ENCODE measurements at places on chromosomes 7 and 10.

- no peak for DNase-seq
Measured at GRCh38 chr10:48667960-48668590, 16.6 kb upstream of the WDFY4 start.

- no peak for DNase-seq
Measured at GRCh38 chr10:90642136-90642535, 215.7 kb downstream of the HTR7 start.

GRCh38 chr10:71526653-71527052 is 129.9 kb downstream of the CDH23 start:
- no peak for DNase-seq

GRCh38 chr7:4115442-4115841 is 566.7 kb upstream of the FOXK1 start:
- DNase-seq: no peak

- DNase-seq: no peak
Measured at GRCh38 chr7:96708872-96709271, 774 bp downstream of the SEM1 start.

DNA sequence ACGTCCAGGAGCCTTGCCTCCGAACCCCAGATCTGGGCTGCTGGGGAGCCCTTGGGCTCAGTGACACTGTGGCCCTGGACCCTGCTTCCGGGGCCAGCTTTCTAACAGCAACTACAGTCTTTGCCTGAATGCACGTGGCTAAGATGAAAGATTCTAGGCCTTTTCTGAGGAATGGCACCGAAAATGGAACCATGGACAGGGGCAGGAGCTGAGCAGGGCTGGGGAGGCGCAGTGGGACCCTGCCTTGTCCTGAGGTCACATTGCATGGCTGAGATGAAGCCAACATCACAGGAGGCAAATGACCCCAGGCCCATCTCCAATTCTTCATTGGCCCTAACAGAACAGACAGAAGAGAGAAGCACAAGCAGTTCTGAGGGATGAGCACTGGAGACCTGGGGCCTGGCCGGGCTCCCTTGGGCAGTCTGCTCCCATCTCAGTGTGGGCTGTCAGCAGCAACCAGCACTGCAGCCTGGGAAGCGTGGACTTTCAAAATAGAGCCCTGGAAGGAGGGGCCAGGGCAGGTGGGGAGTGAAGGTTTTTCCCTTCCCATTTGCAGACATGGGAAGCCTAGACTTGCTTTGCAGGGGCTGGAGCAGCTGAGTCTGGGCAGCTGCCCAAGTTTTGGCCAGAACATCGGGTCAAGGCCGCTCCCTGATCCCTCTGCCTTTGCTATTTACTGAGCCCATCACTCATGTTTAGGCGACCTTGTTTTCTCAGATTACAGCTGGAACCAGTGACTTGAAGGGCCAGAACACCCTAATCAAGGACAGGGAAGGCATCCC is 114.4 kb upstream of the TCERG1L start:
- no peak for DNase-seq

GRCh38 chr10:97805096-97805884 is 33.5 kb upstream of the SFRP5 start:
- DNase-seq: no peak

DNA sequence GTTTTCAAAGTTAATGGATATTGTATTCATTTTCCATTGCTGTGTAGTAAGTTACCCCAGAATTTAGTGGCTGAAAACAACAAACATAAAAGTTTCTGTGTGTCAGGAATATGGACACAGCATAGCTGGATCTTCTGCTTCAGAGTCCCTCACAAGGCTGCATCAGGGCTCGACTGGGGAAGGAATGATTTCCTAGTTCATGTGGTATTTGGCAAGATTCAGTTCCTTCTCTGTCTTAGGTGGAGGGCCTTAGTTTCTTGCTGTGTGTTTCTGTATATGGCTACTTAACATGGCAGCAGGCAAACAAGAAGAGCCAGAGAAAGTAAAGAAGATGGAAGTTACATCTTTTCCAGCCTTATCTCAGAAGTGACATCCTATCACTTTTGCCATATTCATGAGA is 51.1 kb downstream of the TPST1 start:
- no peak for DNase-seq

GRCh38 chr7:45662540-45663166 is 88.5 kb downstream of the ADCY1 start:
- DNase-seq: no peak

DNA sequence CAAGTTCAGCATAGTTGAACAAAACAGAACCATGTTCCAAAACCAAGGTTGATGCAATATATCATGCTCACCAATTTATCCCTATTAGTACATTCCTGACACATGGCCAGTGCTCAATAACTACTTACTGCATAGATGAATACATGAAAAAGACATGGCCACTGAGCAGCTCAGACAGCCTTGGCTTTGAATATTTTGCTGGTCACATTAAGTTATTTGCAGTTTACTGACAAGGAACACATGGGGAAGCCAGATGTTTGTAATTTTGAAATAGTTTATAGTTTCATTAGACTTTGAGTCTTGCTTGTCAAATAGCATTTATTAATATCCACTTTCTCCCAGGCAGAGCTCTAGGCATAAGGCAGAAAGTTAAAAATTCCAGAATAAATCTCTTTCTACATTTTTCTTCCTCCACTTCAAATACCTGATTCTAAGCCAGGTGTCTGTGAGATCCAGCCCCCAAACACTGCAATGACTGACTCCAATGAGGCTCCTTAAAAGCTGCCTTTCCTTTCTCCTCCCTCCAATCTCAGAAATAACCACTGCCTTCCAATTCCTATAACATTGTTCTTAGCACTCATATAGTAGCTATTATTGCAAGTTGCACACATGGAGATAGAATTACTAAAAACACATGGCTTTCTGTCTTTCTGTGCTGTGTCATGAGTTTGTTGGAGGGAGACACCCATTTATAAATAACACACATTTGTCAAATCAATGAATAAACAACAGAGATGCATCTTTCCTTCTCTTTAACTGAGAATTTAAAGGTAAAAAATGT is 91.3 kb downstream of the PCGF5 start:
- no peak for DNase-seq

GRCh38 chr10:133258818-133259601 is 17.7 kb downstream of the ADAM8 start:
- DNase-seq: no peak

- DNase-seq: no peak
Measured at GRCh38 chr10:62457598-62457997, 83.4 kb downstream of the ZNF365 start.

DNA sequence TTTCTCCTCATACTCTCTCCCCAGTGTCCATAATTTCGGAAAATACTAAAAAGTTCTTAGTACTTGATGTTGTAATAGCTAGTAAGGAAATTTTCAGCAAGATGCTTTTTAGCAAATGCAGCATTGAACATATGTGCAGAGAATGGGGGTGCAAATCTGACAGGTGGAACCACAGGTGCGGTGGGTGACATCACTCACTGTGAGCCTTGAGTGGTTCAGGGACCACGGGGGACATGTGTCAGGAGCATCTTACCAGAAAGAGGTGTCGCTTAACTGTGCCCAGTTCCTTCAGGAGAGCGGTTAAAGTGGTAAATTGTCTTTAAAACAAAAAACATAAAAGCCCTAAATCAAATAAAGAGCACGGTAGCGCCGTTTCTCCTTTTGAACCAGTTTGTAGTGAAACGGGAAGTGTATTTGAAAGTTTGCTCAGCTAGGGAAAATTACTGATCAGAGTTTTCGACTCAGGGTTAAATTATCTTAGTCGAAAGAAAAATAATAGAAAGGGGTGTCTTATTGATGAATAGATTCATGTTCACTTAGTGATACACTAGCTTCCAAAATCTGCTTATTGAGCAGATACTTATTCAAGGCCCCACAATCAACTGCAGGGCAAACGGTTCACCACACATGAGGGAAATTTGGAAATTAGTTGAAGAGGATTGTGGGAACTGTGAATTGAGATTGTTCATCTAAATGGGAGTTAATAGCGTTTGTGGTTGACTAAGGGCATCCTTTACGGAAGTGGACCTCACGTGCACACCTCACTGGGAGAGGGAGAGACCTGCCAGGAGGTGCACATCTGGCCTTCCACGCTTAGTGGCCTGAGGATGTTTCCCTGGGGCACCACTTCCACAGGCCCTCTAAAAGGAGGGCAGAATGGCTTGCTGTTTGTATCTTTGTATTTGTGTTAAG is 12.7 kb downstream of the CUL1 start:
- DNase-seq: no peak

- DNase-seq: no peak
Measured at GRCh38 chr10:130761032-130761575, 550.4 kb downstream of the TCERG1L start.

DNA sequence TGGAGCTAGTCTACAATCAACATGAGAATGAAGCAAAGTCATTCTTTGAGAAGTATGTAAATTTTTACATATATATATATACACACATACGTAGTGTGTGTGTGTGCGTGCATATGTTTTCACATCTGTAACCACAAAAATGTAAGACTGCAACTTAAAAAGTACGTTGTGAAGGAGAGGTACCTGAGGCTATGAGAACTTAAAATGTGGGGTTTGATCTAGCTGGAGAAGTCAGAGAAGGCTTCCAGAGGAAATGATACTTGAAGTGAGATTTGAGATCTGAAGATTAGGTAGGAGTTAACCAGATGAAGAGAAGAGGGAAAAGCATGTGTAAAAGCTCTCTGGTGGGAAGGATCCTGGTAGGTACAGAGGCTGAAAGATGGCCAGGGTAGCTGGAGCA is 5.8 kb downstream of the TAF5 start:
- DNase-seq: no peak

DNA sequence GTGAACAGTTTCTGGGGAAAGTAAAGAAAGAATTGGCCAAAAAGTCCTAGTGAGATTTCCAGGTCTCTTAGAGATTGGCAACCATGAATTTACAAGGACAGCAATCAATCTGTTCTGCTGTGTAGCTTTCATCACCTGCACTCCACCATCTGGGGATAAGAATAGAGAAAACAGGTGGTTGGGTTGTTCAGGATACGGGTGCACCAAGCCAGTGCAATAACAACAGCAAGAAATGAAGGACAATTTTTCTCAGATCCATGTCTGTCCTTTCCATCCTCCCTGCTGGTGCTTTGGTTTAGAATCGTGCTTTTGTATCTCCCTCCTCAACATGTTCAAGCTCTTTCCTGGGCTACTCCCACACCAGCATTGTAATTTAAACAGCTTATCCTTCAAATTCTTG is 787.7 kb downstream of the GRID1 start:
- DNase-seq: no peak

DNA sequence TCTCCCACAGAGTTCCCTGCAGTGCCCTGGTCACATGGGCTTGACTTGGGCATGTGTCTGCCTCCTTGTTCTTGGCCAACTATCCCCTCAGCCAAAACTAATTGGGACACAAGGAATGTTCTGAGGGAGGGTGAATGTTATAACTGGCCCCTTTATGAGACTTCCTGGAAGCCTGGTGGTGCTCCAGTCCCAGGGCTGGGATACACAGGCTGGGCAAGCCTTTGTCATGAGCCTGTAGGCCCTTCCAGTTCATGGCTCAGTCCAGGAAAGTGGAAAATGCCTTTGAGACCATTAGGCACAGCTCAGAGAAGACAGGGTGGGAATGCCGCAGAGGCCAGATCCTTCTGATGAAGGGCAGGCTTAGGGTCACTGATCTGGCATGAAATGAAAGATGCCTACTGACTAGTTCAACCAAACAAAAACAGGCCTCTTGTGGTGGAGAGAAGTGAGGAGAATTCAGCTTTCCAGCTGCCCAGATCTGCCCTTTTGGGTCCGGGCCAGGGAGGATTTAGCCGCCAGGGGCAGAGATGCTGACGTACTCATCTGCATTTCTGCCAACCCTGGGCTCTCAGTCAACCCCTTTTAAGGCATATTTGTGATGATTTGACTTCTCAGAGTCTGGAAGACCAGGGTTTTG is 961.5 kb downstream of the KCNMA1 start:
- DNase-seq: peak; percentile 45
